Nasal cavity respiratory epithelium epithelial cell of viscerocranial mucosa (primary cell): ENCODE measurements at places on chromosomes 3 and 15. TPM values are rescaled to one million over a fixed set of nuclear protein-coding genes. Genes with fewer than 3 reads are reported as not detected.

The XCR1 gene
- not detected in 2 replicates for total RNA-seq

The TBL1XR1 gene
- total RNA-seq = 181 and 305 TPM in 2 replicates

The A4GNT gene
- not detected in 2 replicates for total RNA-seq

The SNX22 gene
- under 0.01 and 0.07 TPM in 2 replicates for total RNA-seq

The WDR93 gene
- total RNA-seq = 0.07 TPM in 1 of 2 replicates, not detected in the other

The MEX3B gene
- total RNA-seq = 0.34 and 2.3 TPM in 2 replicates

The FILIP1L gene
- 2.7 and 8.5 TPM in 2 replicates for total RNA-seq

The MASP1 gene
- total RNA-seq = under 0.01 and 0.21 TPM in 2 replicates

The SPTSSB gene
- 0.64 and 1.4 TPM in 2 replicates for total RNA-seq

The KCNMB3 gene
- 0.34 and 1.1 TPM in 2 replicates for total RNA-seq

The FOXB1 gene
- total RNA-seq = not detected in 2 replicates

The B3GNT5 gene
- total RNA-seq = 43.7 and 92.2 TPM in 2 replicates

The MESP2 gene
- total RNA-seq = 0.21 and 0.34 TPM in 2 replicates

The MYZAP gene
- total RNA-seq = 1.4 and 2.8 TPM in 2 replicates

The IMPDH2 gene
- 203 and 369 TPM in 2 replicates for total RNA-seq

The KBTBD12 gene
- under 0.01 TPM in 1 of 2 replicates, not detected in the other for total RNA-seq
